ENCODE measurements at places on chromosomes 12 and 14. TPM values are rescaled to one million over a fixed set of nuclear protein-coding genes. Genes with fewer than 3 reads are reported as not detected.
A peak's percentile ranks its signal among the peaks of the same experiment; 100 is the strongest.

Gene PTGDR
- total RNA-seq: 0.30 TPM

Gene LYZ
- total RNA-seq: 1.1 TPM

Gene GARIN6
- total RNA-seq: not detected

Gene CIROP
- not detected for total RNA-seq

Gene IGF1
- total RNA-seq: 0.30 TPM

Gene SERPINA9
- not detected for total RNA-seq

- no peak overlapping the region for H3K27ac ChIP-seq
- H3K4me3 ChIP-seq: no peak overlapping the region
- H3K27me3 ChIP-seq: no peaks in the 10 kb centered on the region
Observed at GRCh38 chr12:23944067-23944466, 5.4 kb downstream of the SOX5 start.

- no peaks in the 10 kb centered on the region for H3K4me1 ChIP-seq
- no peak overlapping the region for H3K27ac ChIP-seq
- H3K27me3 ChIP-seq: no peaks in the 10 kb centered on the region
- no peaks in the 10 kb centered on the region for H3K36me3 ChIP-seq
- H3K4me3 ChIP-seq: no peak overlapping the region
Observed at GRCh38 chr12:85796001-85796400, 40.2 kb downstream of the RASSF9 start.

- no peaks in the 10 kb centered on the region for H3K4me1 ChIP-seq
- H3K36me3 ChIP-seq: no peaks in the 10 kb centered on the region
- H3K4me3 ChIP-seq: no peak overlapping the region
- no peaks in the 10 kb centered on the region for H3K27me3 ChIP-seq
- H3K27ac ChIP-seq: no peak overlapping the region
- no peak for DNase-seq
Observed at GRCh38 chr14:68084256-68084655, 264.7 kb downstream of the RAD51B start.

GRCh38 chr12:128682548-128683275 lies 141.0 kb downstream of the SLC15A4 start:
- H3K27ac ChIP-seq: no peak overlapping the region
- H3K27me3 ChIP-seq: no peaks in the 10 kb centered on the region
- no peak overlapping the region for H3K4me3 ChIP-seq
- no peaks in the 10 kb centered on the region for H3K4me1 ChIP-seq

GRCh38 chr14:83559721-83560120 lies 1970.2 kb upstream of the FLRT2 start:
- H3K36me3 ChIP-seq: no peaks in the 10 kb centered on the region
- no peaks in the 10 kb centered on the region for H3K4me1 ChIP-seq
- DNase-seq: no peak

DNA sequence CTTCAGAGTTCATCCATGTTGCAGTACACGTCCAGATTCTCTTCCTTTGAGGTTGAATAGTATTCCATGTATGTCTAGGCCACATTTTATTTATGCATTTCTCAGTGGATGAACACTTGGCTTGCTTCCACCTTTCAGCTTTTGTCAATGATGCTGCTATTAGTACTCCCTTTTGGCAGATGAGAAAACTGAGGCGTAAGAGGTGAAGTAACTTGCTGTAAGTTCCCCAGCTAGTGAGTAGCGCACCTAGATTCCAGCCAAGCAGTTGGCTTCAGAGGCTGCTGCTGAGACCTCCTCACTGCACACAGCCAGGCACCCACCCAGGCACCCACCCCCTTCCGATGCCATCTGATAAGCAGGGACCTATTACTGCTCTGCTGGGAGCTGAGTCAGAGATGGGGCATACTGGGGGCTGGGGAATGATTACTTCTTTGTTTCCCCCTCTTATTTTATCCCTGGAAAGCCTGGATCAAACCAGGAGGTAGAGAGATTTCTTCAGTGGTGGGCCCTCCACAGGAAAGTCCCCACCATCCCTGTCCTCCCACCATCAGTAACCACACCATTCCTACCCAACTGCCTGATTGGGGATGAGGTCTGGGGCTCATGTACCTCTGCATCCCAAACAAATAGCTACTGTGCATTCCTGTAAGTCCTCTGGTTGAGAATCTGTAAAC lies 234.6 kb downstream of the PCNX1 start:
- H3K4me1 ChIP-seq: peaks cover 7% of the 10 kb centered on the region
- H3K36me3 ChIP-seq: no peaks in the 10 kb centered on the region
- no peak for DNase-seq
- H3K27me3 ChIP-seq: no peaks in the 10 kb centered on the region
- H3K27ac ChIP-seq: no peak overlapping the region
- no peak overlapping the region for H3K4me3 ChIP-seq

GRCh38 chr14:63454863-63455622 lies 88.1 kb downstream of the PPP2R5E start:
- H3K4me3 ChIP-seq: no peak overlapping the region
- no peaks in the 10 kb centered on the region for H3K4me1 ChIP-seq
- peaks cover 12% of the 10 kb centered on the region for H3K36me3 ChIP-seq
- no peaks in the 10 kb centered on the region for H3K27me3 ChIP-seq

DNA sequence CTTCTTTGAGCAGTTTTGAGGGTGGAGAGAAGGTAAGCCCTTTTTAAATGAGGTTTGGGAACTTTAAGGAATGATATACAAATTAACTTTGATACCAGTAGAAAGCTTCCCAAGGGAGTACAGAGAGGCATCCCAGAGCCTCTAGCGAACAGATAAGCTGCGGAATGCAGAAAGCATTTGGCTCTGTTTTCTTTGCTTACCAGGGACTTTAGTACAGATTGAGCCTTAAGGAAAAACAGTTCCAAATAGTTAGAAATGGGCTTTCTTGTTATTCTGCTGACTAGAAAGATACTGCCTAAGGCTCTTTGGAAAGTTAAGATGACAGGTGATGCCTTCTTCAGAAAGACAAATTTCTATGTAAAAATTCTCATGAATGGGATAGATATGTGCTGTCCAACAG lies 261.7 kb upstream of the FOXN3 start:
- no peaks in the 10 kb centered on the region for H3K27me3 ChIP-seq
- no peaks in the 10 kb centered on the region for H3K36me3 ChIP-seq
- no peak overlapping the region for H3K27ac ChIP-seq
- no peak for DNase-seq
- H3K4me3 ChIP-seq: no peak overlapping the region
- H3K4me1 ChIP-seq: peaks cover 46% of the 10 kb centered on the region

GRCh38 chr12:19052689-19053088 lies 76.8 kb upstream of the PLEKHA5 start:
- H3K27ac ChIP-seq: no peak overlapping the region
- H3K27me3 ChIP-seq: no peaks in the 10 kb centered on the region
- H3K4me1 ChIP-seq: no peaks in the 10 kb centered on the region
- no peak for DNase-seq

DNA sequence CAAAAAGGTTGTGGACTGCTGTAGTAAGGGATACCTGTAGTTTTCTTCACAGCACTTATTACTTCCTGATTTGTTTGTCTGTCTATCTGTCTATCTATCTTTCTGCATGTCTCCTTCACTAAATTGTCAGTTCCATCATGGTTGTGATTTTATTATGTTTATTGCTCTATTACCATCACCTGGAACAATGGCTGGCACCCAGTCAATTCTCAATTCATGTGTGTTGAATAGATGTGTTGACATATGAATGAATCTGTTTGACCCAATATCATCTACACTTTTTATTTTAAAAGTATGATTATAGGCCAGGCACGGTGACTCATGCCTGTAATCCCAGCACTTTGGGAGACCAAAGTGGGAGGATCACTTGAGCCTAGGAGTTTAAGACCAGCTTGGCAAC lies 224.4 kb downstream of the NUBPL start:
- H3K36me3 ChIP-seq: no peaks in the 10 kb centered on the region
- H3K27ac ChIP-seq: no peak overlapping the region
- DNase-seq: no peak
- H3K4me3 ChIP-seq: no peak overlapping the region
- no peaks in the 10 kb centered on the region for H3K4me1 ChIP-seq
- no peaks in the 10 kb centered on the region for H3K27me3 ChIP-seq

DNA sequence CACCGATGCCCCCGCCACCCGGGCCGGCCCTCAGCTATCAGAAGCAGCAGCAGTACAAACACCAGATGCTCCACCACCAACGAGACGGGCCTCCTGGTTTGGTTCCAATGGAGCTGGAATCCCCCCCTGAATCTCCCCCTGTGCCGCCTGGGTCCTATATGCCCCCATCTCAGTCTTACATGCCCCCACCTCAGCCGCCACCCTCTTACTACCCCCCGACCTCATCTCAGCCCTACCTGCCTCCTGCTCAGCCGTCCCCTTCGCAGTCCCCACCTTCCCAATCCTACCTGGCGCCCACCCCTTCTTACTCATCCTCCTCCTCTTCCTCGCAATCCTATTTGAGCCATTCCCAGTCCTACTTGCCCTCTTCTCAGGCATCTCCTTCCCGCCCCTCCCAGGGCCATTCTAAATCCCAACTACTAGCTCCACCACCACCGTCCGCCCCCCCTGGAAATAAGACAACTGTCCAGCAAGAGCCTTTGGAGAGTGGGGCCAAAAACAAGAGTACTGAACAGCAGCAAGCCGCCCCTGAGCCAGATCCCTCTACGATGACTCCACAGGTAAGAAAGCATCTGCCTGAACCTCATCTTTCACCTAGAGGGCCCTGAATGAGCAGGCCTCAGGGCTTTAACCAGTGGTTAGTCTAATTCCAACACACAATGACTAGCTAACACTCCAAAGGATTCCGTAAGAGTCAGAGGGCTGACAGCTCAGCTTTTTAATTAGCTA lies 851 bp downstream of the YLPM1 start:
- no peaks in the 10 kb centered on the region for H3K36me3 ChIP-seq
- peak overlapping the region; percentile 58 for H3K4me3 ChIP-seq
- H3K27me3 ChIP-seq: no peaks in the 10 kb centered on the region
- no peak for DNase-seq
- peaks cover 31% of the 10 kb centered on the region for H3K4me1 ChIP-seq

DNA sequence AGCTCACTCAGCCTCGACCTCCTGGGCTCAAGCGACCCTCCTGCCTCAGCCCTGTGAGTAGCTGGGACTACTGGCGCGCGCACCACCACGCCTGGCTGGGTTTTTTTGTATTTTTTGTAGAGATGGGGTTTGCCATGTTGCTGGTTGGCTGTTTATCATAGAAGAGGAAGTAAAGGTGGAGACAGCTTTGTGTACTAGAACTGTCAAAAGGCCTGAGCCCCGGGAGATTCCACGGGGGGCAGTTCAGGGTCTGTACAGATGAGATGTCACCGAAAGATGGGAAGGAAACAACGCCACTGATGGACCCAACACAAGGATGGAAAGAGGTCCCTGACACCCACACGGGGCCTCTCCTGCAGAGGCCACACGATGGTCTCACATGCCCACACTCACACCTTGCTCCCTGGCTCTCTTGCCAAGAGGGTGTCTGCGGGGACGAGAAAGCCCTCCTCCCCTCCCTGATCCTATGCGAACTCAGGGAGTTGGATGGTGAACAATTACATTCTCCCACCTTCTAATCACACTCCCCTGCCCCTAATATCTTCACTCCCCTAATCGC lies 66.6 kb downstream of the KDM2B start:
- no peaks in the 10 kb centered on the region for H3K4me1 ChIP-seq
- H3K27ac ChIP-seq: peak overlapping the region; percentile 52
- no peak overlapping the region for H3K4me3 ChIP-seq
- H3K27me3 ChIP-seq: no peaks in the 10 kb centered on the region

DNA sequence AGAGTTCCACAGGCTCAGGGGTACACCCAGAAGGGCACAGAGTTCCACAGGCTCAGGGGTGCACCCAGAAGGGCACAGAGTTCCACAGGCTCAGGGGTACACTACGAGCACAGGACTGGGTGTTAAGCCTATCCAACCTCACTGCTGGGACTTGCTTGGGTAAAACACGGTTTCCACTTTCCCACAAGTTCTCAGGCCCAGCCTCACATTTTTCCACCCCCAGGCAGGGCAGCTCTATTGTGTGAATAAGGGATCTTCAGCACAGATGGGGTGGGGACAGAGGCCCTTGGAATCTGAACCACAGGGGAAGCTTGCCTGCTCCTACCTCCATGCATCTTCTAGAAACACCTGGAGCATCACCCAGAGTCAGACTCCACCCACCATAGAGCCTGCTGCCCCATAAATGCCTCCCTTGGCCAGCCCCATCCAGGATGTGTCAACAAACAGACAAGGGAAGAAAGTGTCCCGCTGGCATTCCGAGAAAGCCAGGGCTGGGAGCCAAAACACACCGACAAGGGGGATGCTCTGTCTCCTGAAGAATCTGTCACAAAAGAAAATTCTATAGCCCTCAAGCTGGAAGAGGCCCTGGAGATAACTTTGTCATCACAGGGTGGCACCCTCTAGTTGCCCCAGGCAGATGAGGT lies 4.8 kb downstream of the CRACR2A start:
- H3K27ac ChIP-seq: no peak overlapping the region
- peaks cover 12% of the 10 kb centered on the region for H3K36me3 ChIP-seq
- no peak overlapping the region for H3K4me3 ChIP-seq
- H3K4me1 ChIP-seq: peaks cover 43% of the 10 kb centered on the region

- H3K27ac ChIP-seq: no peak overlapping the region
- no peak for DNase-seq
- no peaks in the 10 kb centered on the region for H3K27me3 ChIP-seq
- H3K4me3 ChIP-seq: no peak overlapping the region
- H3K36me3 ChIP-seq: no peaks in the 10 kb centered on the region
- H3K4me1 ChIP-seq: no peaks in the 10 kb centered on the region
Observed at GRCh38 chr14:76759589-76759988, 1.7 kb upstream of the VASH1 start.

DNA sequence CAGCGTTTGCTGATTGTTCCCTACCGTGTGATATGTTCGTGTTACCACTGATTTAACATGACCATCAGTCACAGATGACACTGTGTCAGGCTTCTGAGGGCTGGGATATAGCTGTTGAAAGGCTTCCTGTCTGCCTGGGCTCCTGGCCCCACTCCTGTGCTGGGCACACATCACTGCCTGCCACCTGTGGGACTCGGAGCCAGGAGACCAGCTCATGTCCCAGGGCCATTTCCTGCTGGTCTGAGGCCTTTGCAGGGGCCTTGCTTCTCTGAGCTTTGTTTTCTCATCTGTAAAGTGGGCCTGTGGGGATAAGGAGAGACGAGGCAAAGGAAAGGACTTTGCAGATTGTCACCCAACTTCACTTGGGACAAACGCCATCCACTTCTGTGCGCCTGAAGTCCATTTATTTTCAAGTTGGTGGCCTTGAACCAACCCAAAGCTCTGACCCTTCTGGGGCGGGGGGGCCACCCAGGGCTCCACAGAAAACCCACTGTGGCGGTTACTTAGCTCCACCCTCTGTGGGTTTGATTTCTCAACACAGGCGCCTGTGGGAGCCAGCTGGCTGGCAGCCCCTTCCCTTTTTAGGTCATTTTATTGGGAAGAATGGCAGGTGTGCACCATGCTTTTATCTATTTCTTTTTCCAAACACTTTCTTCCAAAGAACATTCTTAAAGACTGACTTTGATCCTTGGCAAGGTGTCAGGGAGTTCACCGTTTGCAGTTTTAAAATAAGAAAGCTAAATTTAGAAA lies 54.1 kb downstream of the BEGAIN start:
- H3K4me1 ChIP-seq: no peaks in the 10 kb centered on the region
- H3K36me3 ChIP-seq: peaks cover 11% of the 10 kb centered on the region
- no peak overlapping the region for H3K4me3 ChIP-seq
- DNase-seq: peak; percentile 4

All from naive thymus-derived CD4-positive, alpha-beta T cell (primary cell).